ENCODE measurements at places on chromosomes 2 and 18. TPM values are rescaled to one million over a fixed set of nuclear protein-coding genes. Genes with fewer than 3 reads are reported as not detected.

Gene ZNF512
- total RNA-seq = 59.1 TPM

Gene SP5
- 0.60 TPM for total RNA-seq

Gene SOWAHC
- 12.1 TPM for total RNA-seq

GRCh38 chr2:142665241-142665640 lies 212.2 kb upstream of the KYNU start:
- DNase-seq = no peak

GRCh38 chr2:211367293-211367692 lies 810.9 kb downstream of the CPS1 start:
- no peak for DNase-seq

DNA sequence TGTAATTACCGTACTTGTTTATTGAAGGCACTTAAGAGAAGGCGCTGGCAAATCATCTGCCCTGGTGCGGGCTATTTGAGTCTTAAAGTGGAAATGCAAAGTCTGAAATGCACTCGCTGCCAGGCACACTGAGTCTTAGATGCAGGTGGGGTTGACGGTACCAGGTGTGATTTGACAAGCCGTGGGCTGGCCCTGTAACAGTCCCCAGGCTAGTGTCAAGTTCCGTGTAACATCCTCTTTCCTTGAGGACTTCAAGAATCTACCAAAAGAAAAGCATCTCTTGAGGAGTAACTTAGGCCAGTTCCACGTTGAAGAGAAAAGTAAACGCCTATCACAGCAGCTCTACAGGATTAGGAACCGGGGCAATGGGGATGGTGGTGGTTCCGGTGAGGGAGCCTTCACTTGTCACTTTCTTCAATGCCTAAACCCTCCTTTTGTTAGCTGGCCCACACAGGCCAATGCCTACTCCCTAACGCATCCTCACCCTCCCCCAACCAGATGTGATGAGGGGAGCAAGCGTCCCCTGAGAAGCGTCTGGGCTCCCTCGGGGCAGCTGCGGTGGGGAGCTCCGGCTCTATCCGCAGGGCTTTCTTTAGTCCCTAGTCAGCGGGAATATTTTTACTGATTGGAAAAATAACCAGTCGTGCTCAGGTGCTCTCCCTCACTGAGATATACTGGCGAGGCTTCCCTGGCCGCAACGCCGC lies 1.5 kb upstream of the UGP2 start:
- DNase-seq = no peak

DNA sequence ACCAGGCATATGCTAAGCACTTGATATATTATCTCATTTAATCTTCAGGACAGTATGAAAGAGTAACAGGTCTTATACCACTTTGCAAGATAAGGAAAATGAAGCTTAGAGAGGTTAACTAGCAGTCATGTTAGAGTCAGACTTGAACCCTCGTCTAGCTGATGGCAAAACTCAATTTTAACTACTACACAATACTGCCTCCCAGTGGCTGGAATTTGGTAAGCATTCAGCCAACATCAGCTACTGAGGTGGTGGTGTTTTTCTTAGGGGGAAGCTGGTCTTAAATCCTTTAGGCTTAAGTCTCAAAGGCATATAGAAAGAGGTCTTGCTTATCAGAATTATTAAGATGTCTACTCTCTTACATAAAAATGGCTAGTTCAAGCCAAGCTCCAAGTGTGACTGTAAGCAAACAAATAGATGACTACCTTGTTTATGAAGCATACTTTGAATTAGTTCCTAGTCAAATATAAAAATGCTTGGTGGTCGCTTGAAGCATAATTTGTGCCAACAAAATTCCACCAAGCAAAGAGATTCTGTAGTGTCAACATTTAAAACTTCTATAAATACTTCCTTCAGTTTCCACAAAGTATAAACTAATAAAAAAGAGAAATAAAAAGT lies 325.4 kb upstream of the FIGN start:
- peak; percentile 18 for DNase-seq

Gene KIAA2012
- not detected for total RNA-seq

GRCh38 chr2:224927011-224927410 lies 115.3 kb downstream of the DOCK10 start:
- no peak for DNase-seq

Gene PRSS56
- not detected for total RNA-seq

- no peak for DNase-seq
Observed at GRCh38 chr2:173132531-173132930, 56.9 kb downstream of the MAP3K20 start.

GRCh38 chr2:98091738-98092137 lies 4.8 kb downstream of the VWA3B start:
- DNase-seq = no peak

Gene COPS9
- total RNA-seq = 128 TPM

Gene CGREF1
- 0.31 TPM for total RNA-seq

DNA sequence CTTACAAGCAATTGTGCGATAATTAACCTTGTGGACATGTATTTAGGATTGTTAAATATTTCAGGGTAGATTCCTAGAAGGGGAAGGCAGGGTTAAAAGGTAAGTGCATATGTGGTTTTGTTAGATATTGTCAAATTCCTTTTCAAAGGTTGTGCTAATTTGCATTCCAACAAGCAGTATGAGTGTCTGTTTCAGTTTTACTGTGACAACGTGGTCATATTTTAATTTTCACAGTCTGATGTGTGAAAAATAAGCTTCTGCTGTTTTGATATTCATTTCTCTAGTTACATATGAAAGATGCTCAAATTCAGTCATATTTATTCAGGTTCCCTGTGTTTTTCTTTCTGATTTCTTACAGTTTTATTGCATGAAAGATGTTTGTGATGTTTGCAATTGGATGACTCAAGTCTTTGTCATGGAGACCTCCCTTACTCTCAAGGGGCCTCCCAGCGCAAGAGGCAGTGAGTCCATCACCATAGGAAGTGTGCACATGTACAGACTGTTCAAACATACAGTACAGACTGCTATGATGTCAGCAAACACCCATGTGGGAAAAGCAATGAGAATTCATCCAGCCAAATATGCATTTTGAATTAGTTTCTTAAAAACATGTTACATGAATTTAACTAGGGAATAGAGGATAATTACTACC lies 310.8 kb downstream of the GALR1 start:
- no peak for DNase-seq

Gene APOB
- total RNA-seq = 22.2 TPM

Gene NTSR2
- total RNA-seq = not detected

Gene C1GALT1C1L
- total RNA-seq = not detected

DNA sequence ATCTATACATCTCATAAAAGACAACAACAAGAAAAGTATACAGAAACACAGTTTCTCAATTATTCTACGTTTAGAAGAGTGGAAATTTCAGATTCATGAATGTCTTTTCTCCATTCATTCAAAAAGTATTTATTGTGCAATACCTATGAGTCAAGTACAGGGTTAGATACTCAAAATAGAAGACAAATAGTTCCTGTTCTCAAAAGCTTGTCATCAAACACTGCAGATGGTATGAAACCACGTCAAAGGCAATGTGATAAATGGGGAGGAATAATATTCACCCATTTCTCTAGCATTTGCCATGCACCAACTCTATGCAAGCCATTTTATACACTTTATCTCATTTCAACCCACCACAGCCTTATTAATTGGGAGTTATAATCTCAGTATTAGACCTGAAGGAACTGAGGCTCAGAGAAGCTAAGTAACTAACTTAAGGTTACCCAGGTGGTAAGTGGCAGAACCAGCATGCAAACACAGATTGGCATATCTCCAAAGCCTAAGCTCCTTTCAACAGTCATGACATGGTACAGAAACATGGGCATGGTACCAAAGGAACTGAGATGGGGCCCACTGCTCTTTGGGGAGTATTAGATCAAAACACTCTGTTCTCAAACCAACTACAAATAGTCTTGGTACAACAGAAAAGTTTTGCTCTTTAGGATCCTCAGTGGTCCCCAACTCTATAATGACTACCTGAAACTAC lies 67.2 kb upstream of the NPAS2 start:
- DNase-seq = no peak

Gene MARCO
- not detected for total RNA-seq

Gene NABP1
- total RNA-seq = 6.4 TPM

Gene SLC16A14
- total RNA-seq = 2.4 TPM

GRCh38 chr2:240789501-240790369 lies 30.3 kb downstream of the KIF1A start:
- no peak for DNase-seq

Gene CEBPZ
- total RNA-seq = 48.4 TPM

- DNase-seq = no peak
Observed at GRCh38 chr2:135378591-135378990, 152.4 kb downstream of the ZRANB3 start.

DNA sequence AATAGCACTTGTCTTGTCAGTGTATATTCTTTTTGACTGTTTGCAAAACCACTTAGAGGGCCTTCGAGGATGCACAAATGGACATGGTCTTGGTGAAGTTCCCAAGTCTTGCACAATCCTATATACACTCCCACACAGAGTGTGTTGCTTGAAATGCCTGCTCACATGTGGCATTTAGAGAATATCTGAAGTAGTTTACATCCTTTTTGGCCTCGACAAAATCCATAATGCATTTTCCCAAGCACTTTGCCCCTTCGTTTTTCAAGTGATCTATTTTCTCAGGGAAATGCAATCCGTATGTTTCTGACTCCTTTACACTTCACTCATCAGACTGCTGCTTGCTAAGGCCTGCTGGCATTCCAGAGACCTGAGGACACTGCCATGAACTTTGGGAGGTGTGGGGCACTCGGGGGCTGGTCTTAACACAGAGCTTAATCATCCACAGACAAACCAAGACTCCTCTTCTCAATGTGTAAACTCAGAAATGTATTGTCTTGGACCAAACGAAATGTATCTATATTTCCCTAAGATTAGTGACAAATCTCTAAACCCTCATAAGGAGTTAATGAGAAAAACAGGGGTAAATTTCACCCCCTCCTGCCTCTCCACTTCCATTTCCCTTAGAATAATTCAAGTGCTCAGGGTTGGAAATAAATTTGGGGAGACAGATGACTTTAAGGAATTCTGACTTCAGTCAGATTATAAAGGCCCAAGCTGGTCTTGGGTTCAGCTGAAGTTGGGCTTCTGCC lies 219.3 kb upstream of the APCDD1 start:
- no peak for DNase-seq

Gene ACTG2
- 0.19 TPM for total RNA-seq

Gene GPR39
- total RNA-seq = 4.0 TPM

DNA sequence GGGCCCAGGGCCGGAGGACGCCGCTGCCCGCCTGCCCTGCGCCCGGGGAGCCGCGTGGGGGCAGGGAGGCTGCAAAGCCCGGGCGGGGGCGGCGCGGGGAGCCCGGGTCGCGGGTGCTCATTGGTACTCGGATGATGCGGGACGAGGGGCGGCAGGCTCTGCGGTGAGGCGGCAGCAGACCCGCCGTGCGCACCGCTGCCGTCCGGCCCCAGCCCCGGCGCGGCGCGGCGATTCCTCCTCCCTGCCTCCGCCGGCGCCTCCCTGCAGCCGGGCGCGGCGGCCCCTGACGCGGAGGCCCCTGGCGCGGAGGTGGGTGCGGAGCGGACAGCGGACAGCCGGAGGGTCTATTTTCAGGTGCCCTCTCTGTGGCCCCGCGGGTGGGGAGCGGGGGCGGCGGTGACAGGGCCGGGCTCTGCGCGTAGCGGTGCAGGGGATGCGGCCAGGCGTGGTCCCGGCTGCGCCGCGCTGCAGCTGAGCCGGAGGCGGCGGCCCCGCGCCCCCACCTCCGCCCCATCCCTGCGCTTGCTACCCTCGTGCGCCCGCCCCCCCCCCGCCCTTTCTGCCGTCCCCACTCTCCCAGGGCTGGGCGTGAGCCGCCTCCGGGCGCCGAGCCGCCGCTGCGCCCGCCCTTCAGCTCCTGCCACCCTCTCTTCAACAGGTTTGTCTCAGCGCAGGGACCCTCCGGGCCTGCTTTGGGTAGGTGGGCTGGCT lies 640 bp downstream of the SPTBN1 start:
- DNase-seq = peak; percentile 11

Gene ANKRD62
- not detected for total RNA-seq

Gene DYNAP
- not detected for total RNA-seq

- no peak for DNase-seq
Observed at GRCh38 chr2:66682476-66682875, 247.6 kb downstream of the MEIS1 start.

- DNase-seq = no peak
Observed at GRCh38 chr2:240896871-240897692, 1.1 kb upstream of the MAB21L4 start.

Gene CRYGD
- total RNA-seq = not detected

- DNase-seq = no peak
Observed at GRCh38 chr2:129813404-129813803, 166.1 kb upstream of the RAB6C start.

- DNase-seq = no peak
Observed at GRCh38 chr18:452816-453215, 47.7 kb downstream of the COLEC12 start.

GRCh38 chr2:68643011-68643873 lies at the start of gene PROKR1:
TSS of gene PROKR1 (plus strand) at chr2:68643579. CDS start at chr2:68645822, 2,243 bp downstream.
- DNase-seq = peak; percentile 52

- no peak for DNase-seq
Observed at GRCh38 chr18:11147371-11147951, 1.9 kb downstream of the PIEZO2 start.

Gene EMILIN2
- total RNA-seq = 12.5 TPM

Gene LOXHD1
- 0.33 TPM for total RNA-seq

DNA sequence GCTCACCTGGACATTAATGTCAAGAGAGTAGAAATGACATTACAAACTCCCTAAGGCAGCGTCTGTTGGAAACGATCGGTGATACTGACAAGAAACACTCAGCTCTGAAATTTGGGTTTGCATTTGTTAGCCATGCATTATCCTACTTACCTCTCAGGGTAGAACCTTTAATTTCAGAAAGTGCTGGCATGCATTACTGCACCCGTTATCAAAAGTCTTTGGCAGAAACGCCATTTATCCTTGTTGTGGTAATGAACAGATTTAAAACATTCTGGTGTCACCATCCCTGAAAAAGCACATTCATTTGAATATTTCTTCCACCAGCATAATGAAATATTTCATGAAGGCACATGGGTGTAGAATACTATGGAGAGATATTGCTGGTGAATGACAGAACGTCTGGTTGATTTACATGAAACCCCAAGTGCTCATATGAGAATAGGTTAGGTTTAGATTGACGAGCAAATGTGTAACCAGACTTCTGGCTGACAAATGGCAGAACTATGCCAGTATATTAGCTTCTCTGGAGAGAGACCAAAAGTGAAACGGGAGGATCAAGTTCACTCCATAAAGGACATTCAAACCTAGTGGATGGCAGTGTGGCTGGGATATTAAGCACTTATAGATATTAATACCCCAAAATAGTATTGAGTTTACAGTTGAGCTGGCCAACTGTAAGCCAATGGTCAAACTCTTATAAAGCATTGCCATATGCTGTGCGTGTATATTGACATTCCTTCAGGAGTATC lies 53.5 kb upstream of the ITGB6 start:
- no peak for DNase-seq

Gene DSG2
- 119 TPM for total RNA-seq

Gene ITPRID2
- 69.7 TPM for total RNA-seq

- peak; percentile 34 for DNase-seq
Observed at GRCh38 chr2:173355132-173355865, 627 bp downstream of the CDCA7 start.

- no peak for DNase-seq
Observed at GRCh38 chr2:12441750-12442475, 274.8 kb upstream of the TRIB2 start.

GRCh38 chr18:54357082-54357659 lies 487 bp downstream of the STARD6 start:
- DNase-seq = no peak
